NCI-H345 (cell line): ENCODE measurements at places on chromosomes 1 and 21.

DNA sequence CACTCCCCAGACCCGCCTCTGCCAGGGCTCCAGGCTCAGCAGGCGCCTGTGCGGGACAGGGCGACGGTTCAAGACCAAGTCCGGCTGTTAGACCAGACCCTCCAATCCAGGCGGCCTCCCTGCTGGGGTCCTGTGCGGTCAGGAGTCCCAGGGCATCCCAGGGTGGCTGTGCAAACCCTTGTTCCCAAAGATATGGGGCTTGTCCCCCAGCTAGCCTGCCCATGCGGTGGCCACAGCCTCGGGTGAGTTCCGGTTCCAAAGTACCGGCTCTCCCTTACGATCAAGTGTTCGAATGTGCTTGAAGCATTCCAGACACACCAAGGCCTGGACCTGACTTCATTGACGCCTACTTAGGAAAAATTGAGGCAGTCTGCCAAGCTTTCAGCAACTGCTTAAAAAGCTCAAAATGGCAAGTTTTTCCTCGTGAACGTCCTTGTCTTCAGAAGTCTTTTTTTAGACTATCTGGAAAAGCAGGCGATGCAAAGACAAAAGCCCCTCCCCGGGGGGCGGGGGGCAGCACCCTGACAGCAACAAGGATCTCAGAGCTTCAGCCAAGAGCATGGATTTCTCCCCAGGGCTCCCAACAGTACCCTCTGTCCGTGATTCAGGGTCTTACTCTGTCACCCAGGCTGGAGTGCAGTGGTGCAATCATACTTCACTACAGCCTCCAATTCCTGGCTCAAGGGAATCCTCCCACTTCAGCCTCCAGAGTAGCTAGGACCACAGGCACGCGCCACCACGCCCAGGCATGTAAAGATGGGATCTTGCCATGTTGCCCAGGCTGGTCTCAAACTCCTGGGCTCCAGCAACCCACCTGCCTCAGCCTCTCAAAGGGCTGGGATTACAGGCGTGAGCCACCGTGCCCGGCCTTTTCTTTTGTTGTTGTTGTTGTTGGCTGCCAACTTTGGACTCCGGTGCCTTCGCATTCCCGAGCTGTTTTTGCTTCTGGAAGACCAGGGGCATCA is 2.3 kb downstream of the FAAP20 start:
- DNase-seq = no peak

DNA sequence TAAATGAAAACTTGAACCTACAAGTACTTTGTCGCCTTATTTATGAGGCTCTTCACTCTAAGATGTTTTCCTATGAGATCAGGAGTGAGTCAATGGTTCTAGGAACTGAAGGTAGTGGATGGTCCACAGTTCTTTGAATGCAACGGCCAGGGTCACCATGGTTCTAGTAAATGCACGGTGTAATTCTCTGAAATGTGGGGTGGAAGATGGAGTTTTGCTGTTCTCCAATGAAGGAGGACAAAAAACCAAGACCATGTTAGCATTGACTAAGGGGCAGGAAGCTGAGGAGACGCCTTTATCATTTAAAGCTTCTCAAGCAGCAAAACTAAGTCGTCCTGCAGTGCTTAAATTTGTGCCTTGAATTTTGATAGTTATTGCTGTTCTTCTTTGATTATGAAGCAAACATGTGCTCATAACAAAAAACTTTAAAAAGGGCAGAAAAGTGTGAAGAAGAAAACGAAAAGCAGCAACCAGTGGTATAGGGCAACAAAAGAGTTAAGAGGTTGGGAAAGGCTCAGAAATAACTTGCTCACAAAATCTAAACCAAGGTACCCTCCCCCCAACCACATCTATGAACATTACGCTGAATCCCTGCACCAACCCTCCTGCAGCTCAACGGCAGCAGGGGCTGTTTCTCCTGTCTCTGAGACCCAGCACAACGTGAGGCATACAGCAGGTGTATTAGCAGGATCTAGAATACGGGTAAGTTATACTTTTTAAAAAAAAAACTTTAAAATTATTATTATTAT is 85.0 kb downstream of the MRPL37 start:
- DNase-seq = no peak

- DNase-seq = no peak
Observed at GRCh38 chr1:59079434-59080140, 217.3 kb upstream of the FGGY start.

GRCh38 chr1:175494011-175494554 is 249.3 kb downstream of the TNR start:
- peak; percentile 17 for DNase-seq

DNA sequence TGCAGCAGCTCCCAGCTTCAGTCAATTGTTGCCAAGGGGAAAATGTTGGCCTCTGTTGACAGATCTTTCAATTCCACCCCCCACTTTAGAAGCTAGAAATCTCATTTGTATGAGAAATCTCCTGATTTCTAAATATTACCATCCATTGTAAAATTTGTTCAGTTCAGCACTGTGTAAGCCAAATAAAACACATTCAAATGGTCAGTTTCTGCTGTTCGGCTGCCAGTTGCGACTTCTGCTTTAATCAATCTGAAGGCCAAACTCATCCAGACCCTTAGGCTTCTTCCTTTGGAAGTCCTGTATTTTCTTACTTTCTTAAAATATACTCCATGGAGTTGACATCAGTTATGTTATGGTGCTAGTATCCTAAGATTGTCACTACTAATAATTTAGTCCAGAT is 281.2 kb upstream of the ZRANB2 start:
- DNase-seq = no peak

DNA sequence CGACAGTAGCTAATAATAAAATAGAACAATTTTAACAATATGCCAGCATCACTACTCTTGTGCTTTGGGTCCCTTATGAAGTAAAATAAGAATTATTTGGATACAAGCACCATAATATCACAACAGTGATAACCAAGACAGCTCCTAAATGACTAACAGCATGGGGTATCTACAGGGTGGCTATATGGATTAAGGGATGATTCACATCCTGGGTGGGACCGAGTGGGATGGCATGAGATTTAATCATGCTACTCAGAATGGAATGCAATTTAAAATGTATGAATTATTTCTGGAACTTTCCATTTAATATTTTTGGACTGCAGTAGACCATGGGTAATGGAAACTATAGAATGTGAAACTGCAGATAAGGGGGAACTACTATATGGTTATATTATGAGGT is 28.1 kb upstream of the B3GALNT2 start:
- DNase-seq = no peak

GRCh38 chr1:74790453-74790852 is 57.5 kb downstream of the TYW3 start:
- DNase-seq = no peak

- DNase-seq = peak; percentile 34
Observed at GRCh38 chr1:69861641-69862040, 293.9 kb downstream of the LRRC7 start.

GRCh38 chr1:54795356-54795665 is 5.8 kb downstream of the TTC22 start:
- DNase-seq = no peak

DNA sequence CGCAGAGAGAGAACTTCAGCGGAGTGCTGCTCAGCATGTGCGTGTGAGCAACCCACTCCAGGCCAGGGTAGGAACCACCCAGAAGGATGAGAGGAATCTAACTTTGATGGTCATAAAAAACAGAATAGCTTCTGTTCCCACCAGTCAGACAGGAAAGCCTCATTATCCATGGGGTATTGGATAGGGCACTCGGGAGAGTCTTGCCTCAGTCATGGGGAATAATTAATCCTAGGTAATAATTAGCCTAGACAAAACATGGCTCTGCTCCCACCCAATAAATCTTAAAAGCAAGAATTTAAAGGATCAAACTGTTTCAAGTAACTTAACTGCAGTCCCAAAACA is 35.3 kb downstream of the LDLRAD1 start:
- DNase-seq = no peak

- DNase-seq = no peak
Observed at GRCh38 chr1:96649301-96649700, 72.3 kb upstream of the PTBP2 start.

DNA sequence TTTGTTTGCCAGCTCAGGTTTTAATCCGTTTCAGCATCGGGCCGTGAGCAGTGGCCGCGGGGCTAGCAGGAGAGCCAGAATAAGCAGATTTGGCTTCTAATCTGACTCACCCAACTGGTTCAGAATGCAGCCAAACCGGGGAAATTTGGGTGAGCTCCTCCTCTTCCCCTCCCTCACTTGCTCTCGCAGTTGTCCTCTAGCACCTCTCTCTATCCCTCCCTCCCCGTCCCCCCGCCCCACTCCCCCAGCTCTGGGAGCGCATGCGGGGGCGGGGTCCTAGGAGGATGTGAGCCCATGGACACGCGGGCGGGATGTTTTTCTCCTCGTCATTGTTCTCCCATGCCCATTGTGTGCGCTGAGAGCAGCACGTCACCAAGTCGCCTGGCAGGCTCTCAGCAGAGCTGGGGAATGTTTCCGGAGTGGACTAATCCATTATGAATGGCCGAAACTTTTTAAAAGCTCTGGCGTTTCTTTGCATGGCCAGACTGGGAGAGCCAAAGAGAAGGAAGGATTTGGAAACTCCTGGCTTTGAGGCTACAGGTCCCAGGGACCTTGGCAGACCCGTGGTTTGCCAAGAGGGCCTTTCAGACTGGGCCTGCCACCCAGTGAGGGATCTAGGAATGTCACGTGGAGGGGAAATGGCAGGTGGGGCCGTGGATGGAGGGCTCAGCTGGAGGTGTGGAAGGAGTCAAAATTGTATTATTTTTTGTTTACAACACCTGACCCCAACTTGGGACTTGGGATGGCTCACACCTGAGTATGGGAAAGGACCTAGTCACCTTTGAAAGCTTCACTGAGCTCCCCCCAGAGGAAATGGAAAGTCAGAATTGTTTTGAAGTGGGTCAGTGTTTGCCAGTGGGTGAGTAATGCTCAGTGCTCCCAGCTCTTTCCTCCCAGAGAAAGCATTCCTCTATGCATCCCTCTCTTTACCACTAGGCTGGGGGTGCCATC is 39.2 kb downstream of the CDK18 start:
- peak; percentile 76 for DNase-seq

GRCh38 chr1:103111926-103112325 is 3.6 kb upstream of the COL11A1 start:
- DNase-seq = no peak

DNA sequence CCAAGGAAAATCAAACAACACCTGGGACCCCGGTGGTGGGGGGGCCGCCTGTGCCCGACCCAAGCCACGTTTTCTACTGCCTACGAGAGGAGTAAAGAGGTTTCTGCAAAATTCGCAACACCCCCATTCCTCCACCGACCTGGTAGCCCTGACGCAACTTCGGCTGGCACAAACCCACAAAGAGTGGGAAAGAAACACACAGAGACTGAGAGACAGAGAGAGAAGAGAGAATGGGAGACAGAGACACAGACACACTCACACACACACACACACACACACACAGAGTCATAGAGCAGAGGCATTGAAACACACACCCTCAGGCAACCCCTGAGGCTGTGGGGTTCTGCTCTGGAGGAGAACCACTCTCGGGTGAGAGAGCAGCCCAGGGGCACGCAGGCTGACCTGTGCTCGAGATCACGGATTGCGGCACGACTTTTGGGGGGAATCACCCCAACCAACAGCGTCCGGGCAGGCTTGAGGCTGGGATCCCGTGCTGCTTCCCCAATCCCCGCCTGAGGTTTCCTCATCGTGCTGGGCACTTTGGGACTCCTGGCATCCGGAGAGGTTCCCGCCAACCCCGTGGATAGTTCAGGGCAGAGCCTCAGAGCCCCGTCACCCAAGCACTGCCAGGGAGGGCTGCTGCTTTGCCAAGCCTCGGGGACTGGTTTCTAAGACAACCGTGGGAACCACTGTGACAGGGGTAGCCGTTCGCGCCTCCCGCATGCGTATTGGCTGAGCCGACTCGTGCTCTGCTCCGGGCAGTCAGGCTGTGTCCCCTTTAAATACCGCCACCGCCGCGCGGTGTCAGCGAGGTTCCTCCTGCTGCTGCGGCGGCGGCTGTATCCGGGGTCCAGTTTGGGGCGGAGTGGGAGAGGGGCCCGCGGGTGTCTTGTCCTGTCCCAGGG is 682.4 kb upstream of the TPTE start:
- DNase-seq = no peak

DNA sequence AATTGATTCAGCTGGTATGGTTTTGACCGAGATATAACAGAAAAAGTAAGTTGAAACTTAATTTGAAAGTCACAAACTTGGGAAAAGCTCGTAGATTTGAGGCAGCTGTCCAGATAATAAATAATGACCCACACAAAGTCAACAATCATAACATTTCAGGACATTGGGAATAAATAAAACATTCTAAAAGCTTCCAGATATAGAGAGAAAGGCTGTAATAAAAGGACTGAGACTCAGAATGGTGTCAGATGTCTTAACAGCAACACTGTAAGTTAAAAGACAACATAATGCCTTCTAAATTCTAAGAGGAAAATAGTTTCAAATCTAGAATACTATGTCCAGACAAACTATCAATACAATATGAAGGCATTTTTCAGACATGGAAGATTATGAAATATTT is 163.3 kb downstream of the CDC42BPA start:
- no peak for DNase-seq

DNA sequence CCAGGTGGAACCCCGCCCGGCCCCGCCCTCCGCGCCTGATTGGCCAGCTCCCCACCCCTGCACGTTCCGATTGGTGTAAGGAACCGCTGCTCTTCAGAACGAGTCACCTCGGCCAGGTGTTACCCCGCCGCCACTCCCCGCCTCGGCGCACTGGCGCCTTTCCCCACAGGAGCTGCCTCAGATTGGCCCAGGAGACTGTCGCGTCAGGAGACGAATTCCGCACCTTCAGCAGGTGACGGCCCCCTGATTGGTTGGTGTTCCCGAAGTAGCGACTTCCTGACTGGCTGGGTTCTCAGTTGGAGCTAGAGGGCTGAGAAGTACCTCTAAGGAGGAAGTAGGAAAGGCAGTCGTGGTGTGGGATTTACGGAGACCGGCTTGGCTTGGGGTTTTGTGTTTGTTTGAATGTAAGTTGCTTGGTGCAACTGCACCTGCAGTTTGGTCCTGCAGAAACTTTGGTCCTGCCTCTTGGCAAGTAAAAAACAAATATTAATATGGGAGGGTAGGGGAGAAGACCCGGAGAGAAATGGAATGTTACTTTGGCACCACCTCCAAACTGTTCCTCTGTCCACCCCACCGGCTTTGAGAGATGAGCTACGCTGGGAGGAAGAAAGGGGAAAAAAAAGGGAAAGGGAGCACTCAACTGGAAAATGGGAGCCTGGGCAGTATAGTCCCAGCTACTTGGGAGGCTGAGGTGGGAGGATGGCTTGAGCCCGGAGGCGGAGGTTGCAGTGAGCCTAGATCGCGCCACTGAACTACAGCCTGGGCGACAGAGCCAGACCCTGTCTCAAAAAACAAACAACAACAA is 415 bp upstream of the F11R start:
- peak; percentile 99 for DNase-seq

DNA sequence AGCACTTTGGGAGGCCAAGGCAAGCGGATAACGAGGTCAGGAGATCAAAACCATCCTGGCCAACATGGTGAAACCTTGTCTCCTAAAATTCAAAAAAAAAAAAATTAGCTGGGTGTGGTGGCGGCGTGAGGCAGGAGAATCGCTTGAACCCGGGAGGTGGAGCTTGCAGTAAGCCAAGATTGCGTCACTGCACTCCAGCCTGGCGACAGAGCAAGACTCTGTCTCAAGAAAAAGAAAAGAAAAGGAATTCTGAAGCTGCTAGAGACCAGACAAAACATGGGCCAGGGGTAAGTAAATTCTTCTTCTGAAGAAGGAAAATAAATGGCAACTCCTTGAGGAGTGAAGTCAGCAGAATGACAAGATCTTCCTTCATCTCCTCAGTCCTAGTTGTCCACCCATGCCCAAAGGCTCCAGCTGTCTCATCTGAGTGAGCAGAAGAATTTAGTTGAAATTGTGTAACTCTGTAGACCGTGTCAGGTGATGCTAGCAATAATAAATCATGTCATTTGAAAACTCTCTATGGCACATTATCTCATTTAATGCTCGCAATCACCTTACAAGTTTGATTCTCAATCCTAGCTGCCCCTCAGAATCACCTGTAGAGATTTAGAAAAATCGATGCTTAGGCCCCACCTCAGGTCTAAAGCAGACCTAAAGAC is 14.3 kb downstream of the PDZK1 start:
- no peak for DNase-seq
